Progenitor cell of endocrine pancreas (in vitro differentiated cells): ENCODE measurements at places on chromosomes 16 and 17.

- no peak overlapping the region for H3K4me3 ChIP-seq
- no peak for DNase-seq
- no peaks in the 10 kb centered on the region for H3K4me1 ChIP-seq
- no peaks in the 10 kb centered on the region for H3K27me3 ChIP-seq
Measured at GRCh38 chr17:3189961-3190360, 7.4 kb upstream of the OR1A2 start.

DNA sequence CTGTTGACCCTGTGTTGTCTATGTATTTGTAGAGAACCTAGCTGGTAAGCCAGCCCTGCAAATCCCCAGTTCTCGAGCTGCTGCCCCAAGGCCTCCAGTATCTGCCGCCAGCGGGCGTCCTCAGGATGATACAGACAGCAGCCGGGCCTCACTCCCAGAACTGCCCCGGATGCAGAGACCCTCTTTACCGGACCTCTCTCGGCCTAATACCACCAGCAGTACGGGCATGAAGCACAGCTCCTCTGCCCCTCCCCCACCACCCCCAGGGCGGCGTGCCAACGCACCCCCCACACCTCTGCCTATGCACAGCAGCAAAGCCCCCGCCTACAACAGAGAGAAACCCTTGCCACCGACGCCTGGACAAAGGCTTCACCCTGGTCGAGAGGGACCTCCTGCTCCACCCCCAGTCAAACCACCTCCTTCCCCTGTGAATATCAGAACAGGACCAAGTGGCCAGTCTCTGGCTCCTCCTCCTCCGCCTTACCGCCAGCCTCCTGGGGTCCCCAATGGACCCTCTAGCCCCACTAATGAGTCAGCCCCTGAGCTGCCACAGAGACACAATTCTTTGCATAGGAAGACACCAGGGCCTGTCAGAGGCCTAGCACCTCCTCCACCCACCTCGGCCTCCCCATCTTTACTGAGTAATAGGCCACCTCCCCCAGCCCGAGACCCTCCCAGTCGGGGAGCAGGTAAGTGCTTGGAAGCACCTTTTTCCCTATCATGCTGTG lies 23.1 kb upstream of the CDC6 start:
- H3K27me3 ChIP-seq = no peaks in the 10 kb centered on the region
- no peak overlapping the region for H3K4me3 ChIP-seq
- peaks cover 16% of the 10 kb centered on the region for H3K36me3 ChIP-seq
- H3K4me1 ChIP-seq = peaks cover 4% of the 10 kb centered on the region
- DNase-seq = no peak
- H3K27ac ChIP-seq = peak overlapping the region; percentile 59

GRCh38 chr17:32870027-32870670 lies 6.8 kb downstream of the MYO1D start:
- no peaks in the 10 kb centered on the region for H3K36me3 ChIP-seq
- peaks cover 6% of the 10 kb centered on the region for H3K4me1 ChIP-seq
- DNase-seq = no peak

DNA sequence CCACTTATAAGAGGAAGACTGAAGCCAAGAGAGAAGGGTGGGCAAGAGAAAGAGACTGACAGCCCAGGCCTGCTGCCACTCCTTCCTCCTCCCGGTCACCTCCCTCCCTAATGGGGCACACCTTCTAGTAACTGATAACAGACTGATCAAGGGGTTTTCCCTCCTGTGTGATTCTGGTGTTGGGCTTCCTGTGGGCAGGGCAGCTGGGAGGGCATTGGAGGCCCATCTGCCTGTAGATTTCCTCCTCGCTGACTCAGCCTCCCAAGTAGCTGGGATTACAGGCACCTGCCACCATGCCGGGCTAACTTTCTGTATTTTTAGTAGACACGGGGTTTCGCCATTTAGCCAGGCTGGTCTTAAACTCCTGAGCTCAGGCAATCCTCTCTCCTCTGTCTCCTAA lies 16.2 kb downstream of the CA4 start:
- no peaks in the 10 kb centered on the region for H3K36me3 ChIP-seq
- H3K27me3 ChIP-seq = peaks cover 8% of the 10 kb centered on the region
- no peak for DNase-seq
- no peak overlapping the region for H3K4me3 ChIP-seq

DNA sequence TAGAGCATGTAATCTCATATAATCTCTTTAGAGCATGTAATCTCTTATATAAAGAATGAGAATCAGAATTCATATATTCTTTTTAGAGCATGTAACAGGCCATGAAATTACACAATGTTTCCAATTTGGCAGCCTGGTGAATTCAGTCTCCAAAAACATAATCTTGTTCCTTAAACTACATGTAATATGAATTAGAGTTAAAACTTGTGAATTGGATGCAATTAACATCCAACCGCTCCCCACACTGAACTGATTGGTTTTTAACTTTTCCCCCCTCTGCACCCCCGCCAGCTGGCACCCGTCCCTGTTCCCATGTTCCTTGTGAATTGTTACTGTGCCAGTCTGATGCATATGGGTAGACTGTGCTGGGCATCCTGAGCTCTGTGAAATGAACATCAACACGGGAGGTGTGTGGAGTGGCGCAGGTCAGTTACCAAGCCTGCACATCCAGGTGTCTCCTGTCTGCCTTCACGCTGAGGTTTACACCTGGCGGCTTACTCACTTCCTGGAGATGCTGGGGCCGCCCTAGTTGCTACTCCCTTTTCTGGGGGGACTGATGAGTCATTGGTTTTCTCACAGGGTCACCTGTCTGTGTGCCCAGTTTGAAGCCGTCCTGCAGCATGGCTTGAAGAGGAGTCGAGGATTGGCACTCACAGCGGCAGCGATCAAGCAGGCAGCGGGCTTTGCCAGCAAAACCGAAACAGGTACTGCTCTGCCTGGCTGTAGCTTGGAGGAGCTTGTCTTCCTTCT lies 50.4 kb downstream of the SNX29 start:
- no peak overlapping the region for H3K4me3 ChIP-seq
- no peak overlapping the region for H3K27ac ChIP-seq
- peaks cover 17% of the 10 kb centered on the region for H3K4me1 ChIP-seq

DNA sequence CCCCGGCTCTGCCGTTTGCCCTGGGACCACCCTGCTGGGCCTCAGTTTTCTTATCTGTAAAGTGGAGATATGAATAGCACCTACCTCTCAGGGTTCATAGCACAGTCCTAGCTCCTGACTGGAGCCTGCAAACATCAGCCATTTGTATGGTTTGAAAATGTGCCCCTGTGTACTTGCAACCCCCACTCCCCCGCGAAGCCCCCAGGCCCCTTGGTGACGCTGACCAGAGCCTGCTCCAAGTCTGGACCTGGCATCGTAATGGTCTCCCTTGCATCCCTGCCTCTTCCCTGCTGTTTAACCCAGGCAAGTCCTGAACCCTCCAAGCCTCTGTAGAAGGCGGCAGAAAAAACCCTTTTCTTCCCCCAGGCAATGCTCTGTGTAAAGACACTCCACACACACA lies 128.0 kb downstream of the IRF8 start:
- no peaks in the 10 kb centered on the region for H3K4me1 ChIP-seq
- H3K4me3 ChIP-seq = no peak overlapping the region
- H3K27ac ChIP-seq = no peak overlapping the region
- DNase-seq = no peak
- H3K36me3 ChIP-seq = no peaks in the 10 kb centered on the region
- H3K27me3 ChIP-seq = peaks cover 25% of the 10 kb centered on the region

DNA sequence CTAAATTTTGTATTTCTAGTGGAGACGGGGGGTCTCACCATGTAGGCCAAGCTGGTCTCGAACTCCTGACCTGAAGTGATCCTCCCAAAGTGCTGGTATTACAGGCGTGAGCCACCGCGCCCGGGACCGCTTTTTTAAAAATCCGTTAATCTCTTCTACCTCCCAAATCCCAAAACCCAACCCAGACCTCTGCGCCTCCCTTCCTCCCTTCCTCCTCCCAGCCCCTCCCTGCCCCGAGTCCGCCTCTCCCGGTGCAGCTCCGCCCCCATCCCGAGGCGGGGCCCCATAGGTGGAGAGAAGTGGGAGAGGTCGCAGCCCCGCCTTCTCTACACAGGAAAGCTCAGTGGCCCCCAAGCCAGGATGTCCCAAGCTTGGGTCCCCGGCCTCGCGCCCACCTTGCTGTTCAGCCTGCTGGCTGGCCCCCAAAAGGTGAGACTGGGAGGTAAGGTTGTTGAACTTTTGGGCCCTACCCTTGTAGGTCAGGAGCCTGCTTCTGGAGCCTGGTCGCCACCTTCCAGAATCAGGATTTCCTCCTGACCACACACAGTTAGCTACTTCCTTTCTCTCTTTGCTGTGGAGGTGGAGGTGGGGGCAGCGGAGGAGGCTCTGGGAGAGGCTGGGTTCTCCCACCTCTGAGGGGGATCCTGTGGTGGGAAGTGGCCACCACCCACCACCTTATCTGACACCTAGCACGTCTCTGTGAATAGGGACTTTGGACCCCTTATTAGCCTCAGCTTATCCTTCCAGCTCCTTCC lies at the start of gene TMEM92:
TMEM92 (plus strand) TSS at position 325 of the 755 bp plus-strand sequence; CDS start at position 361, 36 bp downstream.
- H3K27ac ChIP-seq = peak within 1 kb of the TSS; percentile 79
- peak; percentile 53 for DNase-seq
- H3K4me3 ChIP-seq = peak within 1 kb of the TSS; percentile 70
- H3K27me3 ChIP-seq = peaks cover 22% of the 10 kb centered on the region
- no peaks in the 10 kb centered on the region for H3K36me3 ChIP-seq
- peaks cover 20% of the 10 kb centered on the region for H3K4me1 ChIP-seq

DNA sequence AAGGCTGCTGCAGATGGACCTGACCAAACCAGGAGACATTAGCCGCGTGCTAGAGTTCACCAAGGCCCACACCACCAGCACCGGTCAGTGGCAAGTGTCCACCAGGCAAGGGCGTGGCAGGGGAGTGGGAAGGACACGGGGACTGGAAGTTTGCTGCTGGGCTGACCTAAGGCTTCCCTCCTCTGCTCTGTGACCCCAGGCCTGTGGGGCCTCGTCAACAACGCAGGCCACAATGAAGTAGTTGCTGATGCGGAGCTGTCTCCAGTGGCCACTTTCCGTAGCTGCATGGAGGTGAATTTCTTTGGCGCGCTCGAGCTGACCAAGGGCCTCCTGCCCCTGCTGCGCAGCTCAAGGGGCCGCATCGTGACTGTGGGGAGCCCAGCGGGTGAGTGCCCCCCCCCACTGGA lies 4.8 kb downstream of the HSD11B2 start:
- H3K27ac ChIP-seq = peak overlapping the region; percentile 49
- no peaks in the 10 kb centered on the region for H3K27me3 ChIP-seq
- peaks cover 3% of the 10 kb centered on the region for H3K36me3 ChIP-seq
- no peak overlapping the region for H3K4me3 ChIP-seq
- peaks cover 13% of the 10 kb centered on the region for H3K4me1 ChIP-seq
